ENCODE measurements at places on chromosomes 5 and 9.
A peak's percentile ranks its signal among the peaks of the same experiment; 100 is the strongest.

GRCh38 chr5:58491216-58491892 is at the start of gene GAPT:
Gene GAPT, plus strand, starts transcription at chr5:58491435. Its CDS starts 3,102 bp downstream, at chr5:58494537.
- DNase-seq, result no peak

GRCh38 chr5:10741661-10742060 is 19.4 kb downstream of the DAP start:
- no peak for DNase-seq

DNA sequence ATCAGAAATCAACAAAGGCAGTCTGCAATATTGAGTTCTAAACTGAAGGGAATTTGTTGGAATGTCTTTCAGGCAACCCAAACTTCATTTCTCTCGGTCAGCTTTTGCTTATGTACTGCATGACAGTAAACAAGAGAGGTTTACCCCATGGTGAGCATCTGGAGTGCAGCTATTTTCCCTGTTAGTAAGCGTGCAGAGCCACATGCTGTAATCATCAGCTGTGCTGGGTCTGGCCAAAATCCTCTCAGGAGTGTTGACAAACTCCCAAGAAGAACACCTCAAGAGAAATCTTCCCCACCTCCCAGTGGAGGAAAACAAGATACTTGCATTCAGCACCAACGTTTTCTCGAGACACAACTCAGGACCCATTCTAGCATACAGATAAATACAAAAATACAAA is 83.6 kb upstream of the ADAMTSL1 start:
- DNase-seq, result no peak

GRCh38 chr5:41842777-41843176 is 27.4 kb downstream of the OXCT1 start:
- no peak for DNase-seq

GRCh38 chr9:91285729-91286353 is 75.9 kb downstream of the AUH start:
- no peak for DNase-seq

DNA sequence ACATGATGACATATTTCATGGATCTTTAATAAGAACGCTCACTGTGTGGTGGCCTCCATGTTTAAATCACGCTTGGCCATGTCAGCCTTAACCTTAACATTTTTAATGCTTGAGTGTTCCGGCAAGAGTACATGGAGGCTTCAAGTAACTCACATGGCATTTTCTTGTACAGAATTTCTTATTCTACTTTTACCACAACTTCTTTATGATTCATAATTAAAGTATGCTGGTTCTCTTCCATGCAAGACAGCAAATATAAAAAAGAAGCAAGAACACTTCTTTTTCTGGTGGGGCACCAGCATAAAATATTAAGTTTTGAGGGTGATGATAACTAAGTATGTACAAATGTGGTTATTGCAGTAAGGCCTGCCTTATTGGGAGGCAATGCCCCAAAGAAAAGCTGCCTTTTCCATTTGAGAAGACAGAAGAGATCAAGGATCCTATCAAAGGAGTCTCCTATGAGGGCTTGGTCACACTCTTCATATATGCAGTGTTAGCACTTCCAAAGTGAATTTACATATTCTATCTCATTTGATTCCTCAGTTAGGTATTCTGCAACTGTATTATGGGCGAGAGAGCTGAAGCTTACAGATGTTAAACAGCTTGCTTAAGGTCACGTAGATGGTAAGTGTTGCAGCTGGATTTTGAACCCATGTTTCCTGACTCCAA is 382.7 kb upstream of the MEF2C start:
- peak; percentile 73 for DNase-seq

DNA sequence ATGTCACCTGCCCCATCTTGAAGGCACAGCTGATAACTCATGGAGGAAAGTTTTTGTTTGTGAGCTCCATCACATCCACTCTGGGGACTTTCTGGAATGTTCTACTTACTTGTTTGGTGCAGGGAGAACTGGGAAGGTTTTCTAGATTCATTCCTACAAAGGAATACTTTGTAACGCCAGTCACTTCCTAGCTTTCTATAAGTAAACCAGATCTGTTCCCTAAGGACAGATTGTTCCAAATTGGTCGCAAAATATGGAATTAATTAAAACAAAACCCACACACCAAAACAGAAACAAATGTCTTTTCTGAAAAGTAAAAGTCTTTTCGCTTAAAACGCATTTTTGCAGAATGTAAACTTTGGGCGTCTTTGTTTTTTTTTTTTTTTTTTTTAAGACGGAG is 167.6 kb downstream of the PDZD2 start:
- DNase-seq, result no peak

- DNase-seq, result no peak
Observed at GRCh38 chr5:135262364-135262763, 136.7 kb downstream of the MACROH2A1 start.

DNA sequence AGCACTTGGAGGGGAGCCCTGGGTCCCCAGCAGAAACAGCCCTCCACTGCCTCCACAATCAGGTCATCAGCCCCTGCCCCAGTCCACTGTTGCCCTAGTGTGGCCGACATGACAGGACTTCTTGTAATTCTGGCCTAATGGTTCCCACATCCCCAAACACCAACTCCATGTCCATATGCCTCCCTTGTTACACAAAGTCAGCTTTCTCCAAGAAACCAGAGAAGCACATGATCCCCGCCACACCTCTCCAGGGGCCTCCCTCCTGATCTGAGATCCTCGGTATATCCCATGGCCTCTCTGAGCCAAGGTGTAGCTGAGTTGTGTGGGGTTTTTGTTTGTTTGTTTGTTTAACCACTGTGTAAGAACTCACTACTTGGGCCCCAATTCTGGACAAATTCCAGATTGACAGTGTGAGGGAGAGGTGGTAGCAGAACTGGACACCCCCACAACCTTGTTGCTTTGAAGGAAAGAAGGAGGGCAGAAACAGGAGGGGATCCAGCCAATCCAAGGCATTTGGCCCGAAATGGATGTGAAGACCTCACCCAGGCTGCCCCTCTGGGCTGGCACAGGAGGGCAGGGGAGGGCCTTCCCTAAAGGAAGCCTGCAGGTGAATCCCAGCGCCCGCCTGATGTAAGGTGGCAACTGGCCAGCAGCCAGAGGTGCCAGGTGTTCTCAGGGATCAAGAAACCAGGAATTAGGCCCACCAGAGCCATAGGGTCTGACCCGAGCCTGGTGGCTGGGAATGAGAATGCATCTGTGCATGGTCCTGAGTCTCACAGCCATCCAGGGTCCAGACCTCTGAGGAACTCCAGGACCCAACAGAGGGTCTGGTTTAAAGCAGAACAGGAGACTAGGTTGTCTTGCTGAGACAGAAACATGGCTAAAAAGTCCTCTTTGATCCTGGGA is 13.4 kb downstream of the IRF1 start:
- DNase-seq, result no peak

DNA sequence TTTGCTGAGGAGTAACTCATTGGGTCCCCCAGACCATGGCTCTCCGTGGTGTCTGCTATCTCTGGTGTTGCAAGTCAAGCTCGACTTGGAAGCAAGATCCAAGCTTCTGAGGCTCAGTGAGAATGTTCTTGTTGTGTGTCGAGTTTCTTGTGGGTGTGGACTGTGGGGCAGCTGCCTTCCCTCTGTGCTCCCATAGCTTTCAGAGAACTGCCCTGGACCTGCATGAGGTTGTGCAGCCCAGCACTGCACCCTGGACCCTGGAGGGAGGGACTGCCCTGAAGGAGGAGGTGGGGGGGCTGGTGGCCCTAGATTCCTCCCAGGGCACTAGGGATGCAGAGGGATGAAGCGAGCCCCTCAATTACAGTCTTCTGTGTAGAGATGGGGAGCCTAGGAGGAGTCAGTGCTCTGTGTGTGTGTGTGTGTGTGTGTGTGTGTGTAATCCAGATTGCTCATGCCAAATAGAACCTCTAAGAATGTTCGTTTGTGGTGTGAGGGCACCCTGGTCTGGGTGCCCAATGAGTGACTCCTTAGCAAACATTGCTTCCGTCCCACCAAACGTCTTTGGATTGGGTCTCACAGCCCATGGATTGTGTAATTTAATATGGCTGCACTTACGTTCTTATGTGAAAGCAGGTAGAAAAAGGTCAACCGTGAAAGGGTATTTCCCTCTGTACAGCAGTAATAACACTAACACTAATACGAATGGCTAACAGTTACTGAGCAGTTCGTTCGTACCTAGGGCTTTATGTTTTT is 143.3 kb upstream of the LMX1B start:
- no peak for DNase-seq

DNA sequence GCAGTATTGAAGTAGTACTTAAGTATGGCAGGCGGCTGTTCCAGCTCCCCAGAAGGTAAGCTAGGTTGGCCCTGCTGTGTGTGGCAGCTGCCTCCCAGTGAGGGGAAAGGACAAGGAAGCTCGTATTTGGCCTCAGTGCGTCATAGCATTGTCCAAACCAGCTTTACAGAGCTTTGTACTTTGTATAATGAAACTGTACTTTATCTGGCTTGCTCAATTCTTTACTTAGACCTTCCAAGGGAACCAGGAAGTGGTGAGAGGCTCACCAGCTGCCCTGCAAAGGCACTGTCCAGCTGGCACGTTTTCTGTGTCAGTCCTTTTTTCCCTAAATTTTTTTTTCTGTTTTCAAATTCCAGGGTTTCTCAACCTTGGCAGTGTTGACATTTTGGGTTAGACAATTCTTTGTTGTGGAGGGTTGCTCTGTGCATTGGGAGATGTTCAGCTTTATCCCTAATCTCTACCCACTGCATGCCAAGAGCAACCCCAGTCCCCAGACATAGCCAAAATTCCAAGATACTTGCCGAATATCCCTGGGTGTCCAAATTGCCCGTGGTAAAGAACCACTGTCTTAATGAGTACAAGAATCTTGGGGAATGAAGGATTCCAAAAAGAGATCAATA is 474.5 kb downstream of the LRRC70 start:
- DNase-seq, result no peak

- DNase-seq, result no peak
Observed at GRCh38 chr5:63240063-63240755, 661.6 kb downstream of the LRRC70 start.

DNA sequence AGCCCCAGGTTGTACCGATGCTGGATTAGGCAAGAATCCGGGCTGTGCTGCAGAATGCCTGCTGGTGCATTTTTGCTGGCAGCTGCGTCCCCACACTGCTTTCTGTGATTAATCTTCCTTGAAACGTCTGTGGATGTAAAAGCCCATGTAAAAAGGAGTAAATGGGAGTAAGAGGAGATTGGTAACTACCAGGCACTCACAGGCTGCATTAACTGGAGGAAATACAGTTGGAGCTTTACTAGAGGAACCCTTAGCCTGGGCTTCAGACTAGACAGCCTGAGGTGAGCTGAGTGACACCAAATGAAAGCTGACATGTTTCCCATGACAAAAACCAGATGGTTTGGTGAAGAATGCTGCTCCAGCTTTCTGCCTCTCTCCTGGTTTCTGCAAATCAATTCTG is 190.4 kb upstream of the GAS1 start:
- DNase-seq, result no peak

DNA sequence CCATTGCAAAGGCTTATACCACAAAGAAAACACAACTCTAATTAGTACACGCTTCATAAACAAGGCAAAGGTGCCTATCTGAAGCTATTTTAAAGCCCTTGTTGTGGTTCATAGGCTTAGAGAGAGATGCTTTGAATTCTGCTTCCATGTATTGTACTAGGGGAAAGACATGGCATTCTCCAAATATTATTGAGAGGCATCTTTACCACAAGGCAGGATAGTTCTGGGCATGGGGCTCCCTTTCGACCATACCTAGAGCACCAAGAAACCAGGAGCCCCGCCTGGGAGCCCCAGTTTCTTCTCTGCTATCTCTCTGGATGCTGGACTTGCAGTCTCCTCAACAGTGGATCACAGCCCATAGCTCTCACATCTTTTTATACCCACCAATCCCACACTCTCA is 93.7 kb downstream of the NFIB start:
- DNase-seq, result no peak

DNA sequence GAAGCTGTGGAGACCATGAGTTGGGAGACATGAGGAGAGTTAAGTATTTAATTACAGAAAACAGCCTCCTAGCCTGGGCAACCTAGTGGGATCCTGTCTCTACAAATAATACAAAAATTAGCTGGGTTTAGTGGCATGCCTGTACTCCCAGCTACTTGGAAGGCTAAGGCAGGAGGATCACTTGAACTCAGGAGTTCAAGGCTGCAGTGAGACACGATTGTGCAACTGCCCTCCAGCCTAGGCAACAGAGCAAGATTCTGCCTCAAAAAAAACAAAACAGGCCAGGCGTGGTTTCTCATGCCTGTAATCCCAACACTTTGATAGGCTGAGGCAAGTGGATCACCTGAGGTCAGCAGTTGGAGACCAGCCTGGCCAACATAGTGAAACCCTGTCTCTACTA is 52.6 kb downstream of the AQP7 start:
- no peak for DNase-seq

DNA sequence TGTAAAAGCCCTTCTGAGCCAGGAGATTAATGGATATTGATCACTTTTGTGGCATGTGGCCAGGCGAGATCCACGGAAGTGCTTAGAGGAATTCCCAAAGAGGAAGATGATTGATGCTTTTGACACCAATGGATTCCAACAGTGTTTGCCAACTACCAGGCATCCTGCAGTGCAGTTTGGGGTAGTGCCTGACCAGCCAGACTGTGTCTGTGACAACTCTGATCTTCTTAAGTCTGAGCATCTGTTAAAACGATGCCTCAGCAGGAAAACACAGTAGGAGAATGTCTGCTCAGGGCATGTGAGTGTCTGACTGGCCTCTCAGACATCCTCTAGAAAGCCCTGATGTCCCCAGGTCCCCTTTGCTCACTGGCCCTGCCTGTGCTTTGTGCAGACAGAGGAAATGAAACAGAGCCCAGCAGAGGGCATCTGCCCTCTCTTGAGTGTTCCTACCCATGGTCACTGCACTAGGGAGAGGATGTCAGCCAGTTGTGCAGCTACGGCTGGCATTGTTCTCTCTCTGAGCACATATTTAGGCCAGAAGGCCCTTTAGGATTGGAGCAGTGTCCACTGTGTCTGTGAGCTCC is 57.0 kb downstream of the TRPC7 start:
- no peak for DNase-seq

GRCh38 chr9:9620736-9621135 is 992.1 kb downstream of the PTPRD start:
- DNase-seq, result no peak

Data from HS-5 (cell line).